ENCODE measurements at places on chromosomes 6 and 20.

GRCh38 chr6:71892641-71893040 is 6.3 kb downstream of the RIMS1 start:
- DNase-seq: no peak

DNA sequence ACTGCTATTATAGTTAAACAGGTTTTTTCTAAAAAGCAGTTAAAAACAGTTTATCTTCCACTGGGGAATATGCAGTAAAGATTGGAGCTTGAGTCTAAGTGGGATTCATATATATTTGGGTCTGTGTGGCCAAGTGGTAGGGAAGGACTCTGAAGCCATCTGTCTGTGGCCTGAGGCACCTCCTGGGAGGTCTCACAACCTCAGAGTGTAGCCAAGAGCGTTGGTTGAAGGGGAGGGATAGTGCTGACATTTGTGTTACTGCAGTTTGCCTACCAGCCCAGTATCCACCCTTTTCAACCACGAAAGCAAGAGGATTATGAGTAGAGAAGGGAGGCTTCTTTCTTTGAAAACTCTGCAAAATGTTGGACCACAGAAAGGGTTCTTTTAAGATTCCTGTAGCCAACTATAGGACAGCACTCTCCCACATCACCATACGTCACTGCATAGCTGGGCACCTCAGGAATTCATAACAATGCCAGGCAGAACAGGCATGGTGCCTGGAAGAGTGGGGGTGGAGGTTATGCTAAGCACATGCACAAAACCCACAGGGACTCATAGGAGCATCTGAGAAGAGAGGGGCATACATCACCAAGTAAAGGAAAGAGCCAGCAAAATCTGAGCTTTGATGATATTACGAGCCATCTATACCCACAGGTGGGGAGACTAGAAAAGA is 90.5 kb upstream of the HEY2 start:
- DNase-seq: no peak

GRCh38 chr20:3115190-3116107 is 30.9 kb upstream of the AVP start:
- peak; percentile 53 for DNase-seq

DNA sequence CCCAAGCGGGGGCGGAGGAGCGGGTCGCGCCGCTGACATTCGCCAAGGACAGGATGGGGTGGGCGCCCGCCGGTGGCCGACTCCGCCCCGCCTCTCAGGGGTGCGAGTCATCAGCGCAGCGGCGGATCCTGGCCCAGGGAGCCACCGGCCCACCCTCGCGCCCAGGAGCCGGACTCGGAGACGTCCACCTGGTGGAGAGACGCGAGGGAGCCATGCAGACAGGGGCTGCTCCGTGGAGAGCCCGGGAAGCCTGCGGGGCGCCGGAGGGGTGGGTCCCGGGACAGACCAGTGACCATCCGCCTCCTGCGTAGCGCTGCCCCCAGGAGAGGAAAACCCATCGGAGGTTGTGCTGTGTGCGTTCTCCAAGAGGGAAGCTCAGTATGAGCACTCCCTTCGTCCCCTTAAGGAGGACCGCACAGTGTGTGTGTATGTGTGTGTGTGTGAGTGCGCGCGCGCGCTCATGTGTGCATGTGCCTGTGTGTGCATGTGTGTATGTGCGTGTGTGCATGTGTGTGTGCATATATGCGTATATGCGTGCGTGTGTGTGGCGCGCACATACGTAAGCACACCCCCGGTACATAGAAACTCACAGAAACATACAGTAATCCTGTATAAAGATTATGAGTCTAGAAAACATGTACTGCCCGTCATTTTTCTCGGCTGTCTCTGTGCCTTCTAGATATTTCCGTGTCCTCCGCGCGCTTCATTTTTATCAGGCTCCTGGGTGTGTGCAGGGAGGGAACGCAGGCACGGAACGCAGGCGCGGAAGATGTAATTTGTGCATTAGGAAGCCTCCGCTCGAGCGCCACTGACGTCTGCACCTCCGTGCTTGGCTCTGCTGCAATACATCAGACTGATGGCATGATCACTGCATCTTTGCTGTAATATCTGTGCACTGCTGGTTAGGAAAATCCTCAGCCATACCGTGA is 158.9 kb downstream of the TBXT start:
- DNase-seq: no peak

DNA sequence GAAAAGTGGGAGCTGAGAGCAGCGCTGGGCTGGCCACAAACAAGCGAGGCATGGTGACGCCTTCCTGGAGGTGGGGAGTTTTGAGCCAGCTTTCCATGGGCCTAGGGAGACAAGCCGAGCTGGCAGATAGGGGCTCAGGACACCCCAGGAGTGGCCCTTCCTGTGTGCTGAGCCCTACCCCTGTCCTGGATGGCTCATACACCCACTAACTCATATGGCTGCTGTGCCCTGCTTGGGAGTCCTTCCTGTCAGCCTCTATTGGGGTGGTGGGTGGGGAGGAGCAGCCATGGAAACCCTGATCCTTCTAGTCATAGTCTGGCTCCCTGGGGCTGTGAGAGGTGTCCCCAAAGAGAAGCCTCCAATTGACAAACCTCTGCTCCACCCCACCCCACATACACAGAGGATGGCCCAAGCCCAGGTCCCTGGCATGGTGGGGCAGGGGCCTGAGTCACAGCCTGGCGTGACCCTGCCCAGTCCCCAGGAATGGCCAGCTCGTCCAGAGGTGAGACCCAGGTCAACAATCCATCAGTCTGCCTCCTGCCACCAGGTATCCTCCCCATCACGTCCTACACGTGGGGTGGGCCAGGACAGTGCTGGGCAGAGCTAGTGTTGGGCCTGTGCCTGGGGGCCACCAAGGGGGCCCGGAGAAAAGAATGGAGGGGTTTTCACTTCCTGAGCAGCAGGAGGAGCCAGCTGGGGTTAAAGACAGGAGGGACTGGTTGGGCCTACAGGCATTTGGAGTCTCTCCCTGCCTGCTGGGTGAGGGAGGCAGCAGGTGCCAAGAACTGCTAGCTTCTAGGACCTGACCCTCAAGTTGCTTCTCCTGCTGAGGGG is 52.2 kb downstream of the MRPL14 start:
- no peak for DNase-seq

DNA sequence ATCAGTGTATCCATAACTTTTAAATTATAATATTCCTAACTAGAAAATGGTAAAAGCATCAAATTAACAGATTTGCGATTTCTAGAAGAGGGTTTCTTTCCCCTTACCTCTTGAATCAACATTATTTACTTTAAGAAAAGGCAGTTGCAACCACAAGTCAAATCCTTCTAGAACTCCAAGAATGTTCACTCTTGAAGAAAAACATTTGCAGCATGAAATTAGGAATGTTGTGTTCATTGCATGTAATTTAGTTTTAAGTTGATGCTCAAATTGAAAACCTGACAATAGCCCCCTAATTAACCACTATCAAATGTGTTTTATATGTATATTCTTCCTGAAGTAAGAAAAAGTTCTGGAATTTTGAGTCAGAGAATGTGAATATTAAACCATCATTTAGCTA is 2.3 kb upstream of the REV3L start:
- no peak for DNase-seq

DNA sequence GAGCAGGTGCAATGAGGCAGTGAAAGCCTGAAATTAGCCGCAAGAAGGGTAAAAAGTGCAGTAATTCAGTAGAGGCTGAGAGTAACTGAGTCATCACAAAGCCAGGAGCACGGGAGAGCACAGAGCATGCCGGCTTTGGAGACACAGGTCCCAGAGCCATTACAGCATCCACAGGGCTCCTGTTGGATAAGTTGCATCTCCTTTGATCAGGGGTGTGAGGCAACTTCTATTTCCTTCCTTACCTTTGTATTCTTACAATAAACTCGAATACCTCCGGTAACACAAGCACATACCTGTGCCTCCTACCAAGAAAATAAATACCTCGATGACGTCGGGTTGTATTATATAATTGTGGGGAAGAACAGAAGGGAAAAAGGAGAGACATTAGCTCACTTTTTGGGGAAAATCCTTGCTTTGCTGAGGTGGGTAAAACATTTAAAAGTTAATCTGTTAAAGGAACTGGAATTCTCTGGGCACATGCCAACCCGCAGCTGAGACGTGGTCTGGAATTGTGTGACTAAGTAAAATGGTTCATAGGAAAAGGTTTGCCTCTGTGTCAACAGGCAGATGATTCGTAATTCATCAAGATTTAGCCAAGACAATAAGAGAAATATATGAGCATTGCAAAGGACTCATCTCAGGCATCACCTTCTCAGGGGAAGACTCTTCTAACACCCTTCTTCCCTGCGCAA is 360.7 kb upstream of the ZFP64 start:
- DNase-seq: no peak

DNA sequence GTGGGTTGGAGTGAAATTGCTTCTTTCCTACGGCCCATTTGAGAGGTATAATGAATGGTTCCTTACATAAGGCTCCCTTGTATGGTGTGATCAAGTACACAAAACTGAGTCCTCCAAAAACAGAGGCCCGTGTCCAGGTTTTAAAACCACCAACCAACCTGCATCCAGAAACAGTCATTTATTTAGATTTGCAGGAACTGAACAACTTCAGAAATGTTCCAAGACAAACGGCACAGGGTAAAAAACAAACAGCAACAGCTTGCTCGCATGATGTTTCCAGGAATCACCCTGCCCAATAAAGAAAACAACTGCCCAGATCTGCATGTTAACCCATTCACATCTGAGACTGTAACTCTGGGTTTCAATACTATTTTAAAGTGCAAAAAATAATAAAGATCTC is 40.2 kb upstream of the TRAM2 start:
- no peak for DNase-seq

DNA sequence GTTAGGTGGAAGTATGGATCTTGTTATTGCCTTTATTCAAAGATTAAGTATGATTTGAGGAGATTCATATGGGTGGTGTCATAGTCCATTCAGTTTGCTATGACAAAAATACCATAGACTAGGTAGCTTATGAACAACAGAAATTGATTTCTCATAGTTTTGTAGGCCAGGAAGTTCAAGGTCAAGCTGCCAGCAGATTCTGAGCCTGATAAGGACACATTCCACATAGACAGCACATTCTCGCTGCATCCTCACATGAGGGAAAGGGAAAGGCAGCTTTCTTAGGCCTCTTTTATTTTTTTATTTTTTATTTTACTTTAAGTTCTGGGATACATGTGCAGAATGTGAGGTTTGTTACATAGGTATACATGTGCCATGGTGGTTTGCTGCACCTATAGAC is 27.7 kb downstream of the ME1 start:
- no peak for DNase-seq

Measured in activated T-cell treated with anti-CD3 and anti-CD28 coated beads, Interleukin-2, amount 50 U/mL, for 48 hours (primary cell).